ENCODE measurements at places on chromosomes 3 and 15.

DNA sequence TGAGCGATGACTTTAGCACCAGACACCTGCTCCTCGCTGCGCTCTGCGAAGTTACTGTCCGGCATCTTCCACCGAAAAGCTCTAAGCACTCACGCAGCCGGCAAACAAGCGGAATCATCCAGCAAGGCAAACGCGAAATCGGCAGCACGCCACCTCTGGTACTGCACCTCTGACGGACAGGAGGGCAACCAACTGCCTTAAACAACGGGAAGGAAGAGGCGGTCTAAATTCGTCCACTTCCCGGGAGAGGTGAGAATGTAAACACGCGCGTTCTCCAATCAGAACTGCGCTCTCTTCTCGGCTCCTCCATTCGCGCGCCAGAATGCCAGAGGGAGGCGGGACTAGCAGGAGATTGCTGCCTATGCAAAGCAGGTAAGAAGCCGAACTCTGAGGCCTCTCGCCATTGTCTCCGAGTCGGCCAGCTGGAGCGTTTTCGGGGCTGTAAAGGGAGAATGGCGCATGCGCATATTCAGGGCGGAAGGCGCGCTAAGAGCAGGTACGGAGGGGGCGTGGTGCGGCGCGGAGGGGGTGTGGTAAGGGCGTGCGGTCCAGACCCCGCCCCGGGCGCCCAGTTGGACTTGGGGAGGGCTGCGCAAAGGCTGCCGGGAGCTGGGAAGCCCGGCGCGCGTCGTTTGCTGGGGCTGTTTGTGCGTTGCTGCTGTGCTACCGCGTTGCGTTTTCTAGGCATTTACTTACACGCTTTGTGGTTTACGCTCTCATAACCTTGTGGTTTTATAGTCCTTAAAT is at the start of the genes BTD and HACL1:
BTD (plus strand) TSS at position 347 of the 747 bp plus-strand sequence. CDS start 33,695 bp downstream, outside the sequence.
HACL1 (minus strand) TSS at position 171 of the 747 bp plus-strand sequence; CDS start at position 65, 106 bp downstream.
- peak; percentile 99 for DNase-seq

- DNase-seq = no peak
Measured at GRCh38 chr3:43913036-43913948, 222.6 kb downstream of the ABHD5 start.

DNA sequence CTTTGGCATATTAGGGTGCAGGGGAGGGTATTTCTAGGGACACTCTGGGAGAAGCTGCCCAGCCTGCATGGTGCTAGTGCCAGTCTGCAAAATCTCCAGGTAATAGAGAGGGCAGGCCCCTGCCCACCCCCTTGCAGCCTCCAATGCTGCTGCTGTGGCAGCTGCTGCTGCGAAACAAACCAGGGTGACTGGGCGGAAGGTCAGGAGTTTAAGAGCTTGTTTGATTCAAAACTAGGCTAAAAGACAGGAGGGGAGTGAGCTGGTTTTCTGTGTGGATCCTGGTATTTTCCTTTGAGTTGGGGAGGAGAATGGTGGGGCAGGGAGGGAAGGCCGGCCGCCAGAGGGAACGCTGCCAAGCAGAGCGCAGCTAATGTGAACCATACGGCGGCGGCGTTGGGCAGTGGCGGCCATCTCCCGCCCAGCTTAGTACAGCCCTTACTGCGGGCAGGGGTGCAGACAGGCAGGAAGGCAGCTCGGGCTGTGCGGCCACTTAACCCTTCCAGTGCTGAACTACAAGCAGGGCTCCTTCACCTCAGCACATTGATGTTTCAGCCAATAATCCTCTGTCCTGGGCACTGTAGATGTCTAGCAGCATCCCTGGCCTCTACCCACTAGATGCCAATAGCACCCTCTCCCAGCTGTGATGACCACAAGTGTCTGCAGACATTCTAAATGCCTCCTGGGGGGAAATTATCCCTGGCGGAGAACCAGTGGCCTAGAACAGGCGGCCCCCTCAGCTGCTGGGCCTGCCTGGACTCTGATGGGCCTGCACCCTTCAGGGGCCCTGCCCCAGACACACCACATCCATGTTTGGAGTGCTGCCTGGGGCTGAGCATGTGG is 125.7 kb downstream of the EEFSEC start:
- no peak for DNase-seq

DNA sequence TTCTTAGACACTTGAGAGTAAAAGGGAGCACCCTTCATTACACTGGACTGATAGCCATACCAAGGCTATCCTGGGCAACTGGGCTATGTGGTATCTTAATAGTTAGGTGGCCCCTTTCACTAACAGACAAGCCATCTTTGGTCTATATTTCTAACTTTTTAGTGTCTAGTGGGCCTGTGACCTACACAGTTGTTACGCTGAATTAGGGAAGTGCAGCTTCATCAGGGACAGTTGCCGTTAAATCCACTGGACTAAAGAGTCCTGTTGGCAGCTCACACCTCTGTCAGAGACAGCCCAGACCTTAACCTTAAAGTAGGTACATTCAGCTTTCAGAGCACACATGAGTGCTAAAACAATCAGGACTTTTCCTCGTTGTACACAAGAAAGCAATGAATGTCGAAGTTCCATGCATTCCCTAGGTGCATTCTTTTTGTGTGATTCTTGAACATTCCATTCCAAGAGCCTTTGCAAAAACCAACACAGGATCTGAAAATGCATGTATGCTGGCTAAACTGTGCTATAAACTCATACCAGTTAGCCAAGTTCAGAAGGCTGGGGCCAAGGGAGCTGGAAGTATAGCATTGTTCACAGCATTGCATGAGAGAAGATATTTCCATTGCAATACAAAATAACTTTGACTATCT is 230.2 kb upstream of the EIF1B start:
- no peak for DNase-seq

- no peak for DNase-seq
Measured at GRCh38 chr3:10574101-10574620, 68.8 kb upstream of the ATP2B2 start.

GRCh38 chr3:39126532-39127071 is 19.1 kb downstream of the TTC21A start:
- DNase-seq = peak; percentile 36

GRCh38 chr3:107269136-107269535 is 108.1 kb upstream of the CCDC54 start:
- DNase-seq = no peak

GRCh38 chr15:52076889-52077781 is 35.4 kb downstream of the BCL2L10 start:
- DNase-seq = no peak

- no peak for DNase-seq
Measured at GRCh38 chr15:49410641-49411040, 12.4 kb upstream of the FGF7 start.

DNA sequence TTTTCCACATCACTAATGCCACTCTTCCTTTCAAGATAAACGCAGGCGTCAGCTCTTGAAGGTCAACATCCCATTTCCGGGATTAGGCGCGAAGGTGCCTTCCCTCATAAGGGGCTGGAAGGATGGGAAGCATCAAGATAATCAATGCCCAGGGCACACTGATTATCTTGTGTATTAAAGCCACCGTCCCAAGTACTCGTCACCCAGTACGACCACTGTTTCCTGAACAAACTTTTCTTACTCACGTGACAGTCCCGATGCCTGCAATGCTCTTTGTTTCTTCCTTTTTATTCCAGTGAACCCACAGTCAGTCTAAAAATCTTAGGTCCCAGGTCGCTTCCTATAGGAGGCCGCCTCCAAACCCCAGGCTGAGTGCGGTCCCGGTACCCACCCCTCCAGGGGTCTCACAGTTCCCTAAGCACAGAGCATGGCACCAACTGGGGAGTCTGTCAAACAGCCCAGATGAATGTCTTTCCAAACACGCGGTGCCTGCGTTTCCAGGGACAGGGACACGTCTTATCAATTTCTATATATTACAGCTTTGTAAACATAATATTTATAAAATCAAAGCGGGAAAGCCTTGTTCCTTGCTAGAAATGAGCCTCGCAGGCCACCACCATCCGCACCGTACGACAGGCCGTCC is 589 bp downstream of the ANAPC13 start:
- DNase-seq = peak; percentile 92

DNA sequence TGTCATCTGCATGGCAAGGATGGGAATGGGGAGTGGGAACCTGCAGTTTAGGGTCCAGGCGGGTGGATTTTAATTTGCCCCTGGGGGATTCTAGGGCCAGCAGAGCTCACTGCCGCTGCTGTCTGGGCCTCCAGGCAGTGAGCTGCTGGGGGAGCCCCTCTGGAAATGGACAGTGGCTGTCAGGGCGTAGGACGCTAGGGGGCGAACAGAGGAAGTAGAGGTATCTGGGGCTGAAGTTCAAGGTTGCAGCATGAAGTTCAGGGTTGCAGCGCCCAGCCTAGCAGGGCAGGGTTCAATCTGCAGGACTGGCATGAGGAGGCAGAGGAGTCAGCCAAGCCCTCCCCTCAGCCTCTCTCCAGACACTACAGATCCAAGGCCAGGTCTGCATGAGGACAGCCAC is 49.5 kb downstream of the APBA2 start:
- peak; percentile 62 for DNase-seq

GRCh38 chr3:194280777-194281176 is 70.4 kb downstream of the CPN2 start:
- no peak for DNase-seq

DNA sequence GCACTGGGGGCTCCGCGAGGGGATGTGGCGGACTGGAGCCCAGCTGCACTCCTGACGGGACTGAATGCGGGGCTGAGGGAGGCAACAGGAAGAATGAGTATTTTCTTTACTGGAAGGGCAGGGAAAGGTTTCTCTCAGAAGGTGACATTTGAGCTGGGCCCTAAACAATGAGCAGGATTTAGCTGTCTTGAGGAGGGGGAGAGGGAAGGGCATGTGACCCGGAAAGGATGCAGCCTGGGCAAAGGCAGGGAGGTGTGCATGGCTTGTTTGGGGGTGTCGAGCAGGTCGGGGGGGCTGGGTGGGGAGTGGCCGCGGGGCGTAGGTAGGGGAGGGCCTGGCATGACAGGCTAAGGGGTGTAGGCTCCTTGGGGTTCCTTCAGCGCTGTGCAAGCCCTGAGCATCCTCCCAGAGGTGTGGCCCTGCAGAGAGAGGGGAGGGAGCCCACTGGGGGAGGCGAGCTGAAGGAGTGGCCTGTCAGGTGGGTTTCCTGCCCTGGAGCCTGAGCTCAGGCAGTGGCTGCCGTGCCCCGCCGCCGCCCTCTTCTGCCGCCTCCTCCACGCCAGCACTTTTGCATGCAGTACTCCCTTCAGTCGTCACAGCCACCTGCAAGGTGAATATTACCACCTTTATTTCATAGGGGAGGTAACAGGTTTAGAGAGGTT is 17.2 kb upstream of the ANKDD1A start:
- DNase-seq = peak; percentile 85

- no peak for DNase-seq
Measured at GRCh38 chr3:149010504-149010951, 19.2 kb downstream of the GYG1 start.

- DNase-seq = no peak
Measured at GRCh38 chr3:27323087-27323570, 46.1 kb downstream of the NEK10 start.

DNA sequence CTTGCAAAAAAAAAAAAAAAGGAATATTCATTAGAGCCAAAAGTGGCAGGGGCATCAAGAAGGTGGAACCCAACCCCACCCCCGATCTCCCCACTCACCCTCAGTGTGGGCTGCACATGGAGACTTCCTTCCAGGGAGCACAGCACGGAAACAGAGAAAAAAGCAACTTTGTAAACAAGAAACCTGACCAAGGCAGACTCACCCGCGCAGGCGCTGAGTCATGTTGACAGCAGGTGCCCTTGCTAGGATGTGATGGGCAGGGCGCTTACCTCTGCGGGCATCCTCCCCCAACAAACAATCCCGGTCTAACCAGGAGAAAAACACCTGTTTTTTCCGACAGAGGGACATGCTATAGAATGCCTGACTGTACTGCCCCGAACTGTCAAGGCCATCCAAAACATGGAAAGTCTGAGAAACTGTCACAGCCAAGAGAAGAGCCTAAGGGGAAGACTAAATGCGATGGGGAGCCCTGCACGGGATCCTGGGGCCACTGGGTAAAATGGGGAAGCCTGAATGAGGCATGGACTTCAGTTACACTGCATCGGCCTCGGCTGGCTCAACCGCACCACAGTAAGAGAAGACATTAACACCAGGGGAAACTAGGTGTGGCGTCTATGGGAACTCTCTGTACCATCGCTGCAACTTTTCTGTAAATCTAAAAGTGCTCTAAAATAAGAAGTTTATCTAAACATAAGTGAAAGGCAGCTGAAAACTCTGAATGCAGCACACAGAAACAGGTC is 66.7 kb upstream of the GATA2 start:
- peak; percentile 19 for DNase-seq

DNA sequence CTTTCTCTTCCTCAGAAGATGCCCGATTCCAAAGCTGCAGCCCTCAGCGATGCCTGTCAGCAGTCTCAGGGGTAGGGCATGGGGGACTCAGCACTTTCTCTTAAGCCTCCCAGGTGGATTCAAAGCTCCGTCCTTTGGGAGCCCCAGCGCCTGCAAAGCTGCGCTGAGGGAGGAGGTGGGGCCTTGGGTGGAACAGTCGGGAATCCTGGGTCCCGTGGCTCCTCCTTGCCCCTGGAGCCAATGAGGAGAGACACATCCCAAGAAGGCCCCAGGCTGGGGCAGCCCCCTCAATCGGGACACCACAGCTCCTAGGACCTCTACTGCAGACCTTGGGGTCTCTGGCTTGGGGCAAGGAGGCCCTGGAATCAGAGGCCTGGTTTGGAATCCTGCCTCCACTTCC is 227.5 kb upstream of the IGF1R start:
- DNase-seq = no peak

DNA sequence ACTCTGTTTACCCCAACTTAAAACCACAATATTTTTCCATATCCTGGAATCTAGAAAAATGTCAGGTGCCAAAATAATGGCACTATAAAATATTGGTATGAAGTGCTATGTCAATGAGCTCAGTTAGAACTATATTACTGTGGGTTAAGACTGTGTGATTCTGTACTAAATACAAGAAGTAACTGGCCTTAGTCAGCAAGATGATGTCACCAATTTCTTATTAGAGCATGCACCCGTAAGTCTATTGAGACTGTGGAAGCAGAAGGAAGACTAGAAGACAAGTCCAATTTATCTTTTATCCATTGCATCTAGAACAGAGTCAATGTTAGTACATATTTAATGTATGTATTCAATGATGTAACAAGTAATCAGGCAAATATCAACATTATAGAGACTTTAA is 25.0 kb downstream of the LRRC58 start:
- DNase-seq = no peak

GRCh38 chr3:179309225-179310078 is 13.4 kb upstream of the ZNF639 start:
- no peak for DNase-seq

Measured in activated gamma-delta T cell treated with Interleukin-2 at 50 U/mL for 16 hours (primary cell).